ENCODE measurements at places on chromosomes 7 and 10. TPM values are rescaled to one million over a fixed set of nuclear protein-coding genes. Genes with fewer than 3 reads are reported as not detected.

CDNF gene
- 0.93 TPM for total RNA-seq

ST8SIA6 gene
- total RNA-seq = 0.04 TPM

CCDC3 gene
- total RNA-seq = 1.2 TPM

SLC26A5 gene
- total RNA-seq = not detected

SH3PXD2A gene
- total RNA-seq = 2.0 TPM

PKD2L1 gene
- 0.03 TPM for total RNA-seq

CAV2 gene
- 170 TPM for total RNA-seq

Data from A549 treated with CORT108297 at 1 μM for 4 hours (cell line).